GM04504 (cell line): ENCODE measurements at places on chromosomes 2 and 18.

DNA sequence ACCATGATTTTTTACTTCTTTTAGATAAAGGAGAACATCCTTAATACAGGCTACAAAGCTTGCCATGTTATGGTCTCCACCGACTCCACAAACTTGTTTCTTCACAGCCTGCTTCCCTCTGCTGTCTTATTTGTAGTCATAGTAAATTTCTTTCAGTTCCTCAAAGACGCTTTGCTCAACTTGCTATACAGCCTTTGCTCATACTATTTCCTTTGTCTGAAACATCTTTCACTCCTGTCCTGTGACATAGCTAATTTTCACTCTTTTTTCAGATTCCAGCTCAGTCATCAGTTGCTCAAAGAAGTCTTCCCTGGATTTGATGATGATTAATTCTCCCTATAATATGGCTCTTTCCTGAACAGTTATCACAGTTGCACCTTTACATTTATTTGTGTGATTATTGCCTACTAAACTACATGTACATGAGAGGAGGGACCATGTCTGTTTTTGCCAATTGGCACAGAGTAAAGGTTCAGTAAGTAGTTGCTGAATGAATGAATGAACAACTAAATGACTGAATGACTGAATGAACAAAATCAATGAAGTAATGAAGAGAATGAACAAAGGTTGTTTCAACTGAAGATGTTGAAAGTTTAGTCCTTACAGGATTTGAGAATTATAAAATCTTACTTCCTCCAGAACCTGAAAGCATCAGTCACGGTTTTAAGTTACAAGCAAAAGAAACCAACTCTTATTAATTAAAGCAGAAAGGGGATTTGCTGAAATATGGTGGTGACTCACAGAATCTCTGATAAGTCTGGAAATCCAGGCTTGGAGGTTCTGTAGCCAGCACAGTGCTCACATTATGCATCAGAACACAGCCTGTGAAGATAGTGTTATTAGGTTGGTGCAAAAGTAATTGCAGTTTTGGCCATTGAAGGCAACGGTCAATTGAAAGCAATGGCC lies 186.4 kb upstream of the FAM98A start:
- no peak for DNase-seq

DNA sequence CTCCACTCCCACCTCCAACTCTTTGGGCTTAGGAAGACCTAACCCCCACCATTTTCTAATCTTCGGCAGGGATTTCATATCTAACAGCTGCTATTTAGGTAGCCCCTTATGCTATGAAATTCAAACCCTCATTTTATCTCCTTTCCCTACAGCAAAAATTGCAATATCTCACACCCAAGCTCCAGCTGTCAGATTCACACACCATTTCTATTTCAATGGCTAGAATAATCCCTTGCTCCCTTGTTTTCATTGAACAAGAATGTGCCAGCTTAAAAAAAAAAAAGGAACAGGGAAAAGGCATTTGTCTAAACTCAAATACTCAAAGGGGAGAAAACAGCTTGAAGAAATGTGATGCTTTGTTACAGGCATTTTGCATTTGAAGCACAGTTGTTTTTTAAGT lies 850.6 kb upstream of the ACVR2A start:
- no peak for DNase-seq

- no peak for DNase-seq
Observed at GRCh38 chr2:10949835-10950234, 38.1 kb downstream of the KCNF1 start.

GRCh38 chr2:64990876-64991275 lies 1.7 kb downstream of the SLC1A4 start:
- no peak for DNase-seq

DNA sequence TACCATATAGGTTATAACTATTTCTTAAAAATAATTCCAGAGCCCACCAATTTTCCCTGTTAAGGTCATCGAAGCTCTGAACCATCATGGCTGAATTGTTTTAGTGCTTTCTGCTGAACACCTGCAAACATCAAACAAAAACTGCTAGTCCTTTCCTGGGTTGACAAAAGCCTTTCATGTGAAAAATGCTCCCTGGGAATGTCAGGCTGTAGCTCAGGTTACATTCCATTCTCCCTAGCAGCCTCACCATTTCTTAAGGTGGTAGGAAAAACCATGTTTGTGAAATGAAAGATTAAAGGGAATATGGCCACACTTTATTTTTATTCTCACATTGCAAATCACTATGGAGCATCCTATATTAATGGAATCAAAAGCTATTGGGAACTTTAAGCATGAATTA lies 5.7 kb downstream of the TCF4 start:
- DNase-seq: no peak

DNA sequence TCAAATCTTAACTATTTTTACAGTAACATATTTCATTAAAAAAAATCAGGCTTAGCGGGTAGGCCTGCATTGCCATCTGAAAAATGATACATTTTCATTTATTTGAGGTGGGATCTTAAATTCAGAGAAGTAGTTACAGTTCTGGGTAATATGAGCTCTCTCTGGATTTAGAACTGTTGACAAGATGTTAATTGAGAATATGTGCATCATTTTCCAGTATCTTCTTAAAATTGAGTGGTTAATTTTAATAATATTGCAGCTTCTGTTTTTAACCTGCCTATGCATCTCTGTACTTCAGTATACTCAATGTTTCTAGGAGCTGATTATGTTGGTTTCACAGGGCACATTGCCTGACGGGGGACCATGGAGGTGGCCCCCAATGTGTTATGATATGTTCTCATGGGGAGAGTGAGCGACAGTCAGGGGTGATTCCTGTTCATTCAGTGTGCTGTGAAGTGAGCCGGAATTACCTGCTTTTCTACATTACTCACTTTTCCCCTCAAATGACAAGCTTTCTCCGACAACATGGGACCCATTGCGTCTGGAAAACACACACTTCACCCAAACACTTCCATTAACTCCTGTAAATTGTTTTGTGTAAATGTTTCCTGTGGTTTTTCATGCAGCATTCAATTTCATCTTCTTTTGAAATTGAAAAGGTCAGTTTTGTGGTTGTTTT lies 406.2 kb downstream of the MTX2 start:
- DNase-seq: no peak
